CD4-positive, alpha-beta T cell (primary cell): ENCODE measurements at places on chromosomes 16 and 17. TPM values are rescaled to one million over a fixed set of nuclear protein-coding genes. Genes with fewer than 3 reads are reported as not detected.

C17orf107 gene
- 30.5 TPM for total RNA-seq

ZCCHC14 gene
- 16.4 TPM for total RNA-seq

KRT33B gene
- total RNA-seq: not detected

MYO15B gene
- total RNA-seq: 209 TPM

FBXW10 gene
- total RNA-seq: not detected

- DNase-seq: no peak
These were observed 3.4 kb downstream of the MRTFB start for GRCh38 chr16:14074544-14074943.

- no peak for DNase-seq
These were observed 170.3 kb downstream of the CHD9 start for GRCh38 chr16:53224951-53225533.

DNA sequence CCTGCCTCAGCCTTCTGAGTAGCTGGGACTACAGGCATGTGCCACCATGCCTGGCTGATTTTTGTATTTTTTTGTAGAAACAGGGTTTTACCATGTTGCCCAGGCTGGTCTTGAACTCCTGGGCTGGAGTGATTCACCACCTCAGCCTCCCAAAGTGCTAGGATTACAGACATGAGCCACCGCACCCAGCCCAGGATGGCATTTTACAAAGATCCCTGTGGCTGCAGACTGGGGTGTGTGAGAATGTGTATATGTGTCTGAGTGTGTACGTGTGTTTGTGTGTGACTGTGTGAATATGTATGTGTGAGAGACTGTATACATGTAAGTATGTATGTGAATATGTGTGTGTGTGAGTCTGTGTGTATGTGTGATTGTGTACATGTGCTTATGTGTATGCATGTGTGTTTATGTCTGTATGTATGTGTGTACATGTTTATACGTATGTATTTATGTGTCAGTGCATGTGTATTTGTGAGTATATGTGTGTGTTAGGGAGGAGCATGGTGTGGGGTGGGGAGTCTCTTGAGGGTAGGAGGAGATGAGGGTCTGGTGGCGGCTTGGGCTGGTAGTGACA, 17.0 kb downstream of the RPTOR start:
- DNase-seq: no peak

DNA sequence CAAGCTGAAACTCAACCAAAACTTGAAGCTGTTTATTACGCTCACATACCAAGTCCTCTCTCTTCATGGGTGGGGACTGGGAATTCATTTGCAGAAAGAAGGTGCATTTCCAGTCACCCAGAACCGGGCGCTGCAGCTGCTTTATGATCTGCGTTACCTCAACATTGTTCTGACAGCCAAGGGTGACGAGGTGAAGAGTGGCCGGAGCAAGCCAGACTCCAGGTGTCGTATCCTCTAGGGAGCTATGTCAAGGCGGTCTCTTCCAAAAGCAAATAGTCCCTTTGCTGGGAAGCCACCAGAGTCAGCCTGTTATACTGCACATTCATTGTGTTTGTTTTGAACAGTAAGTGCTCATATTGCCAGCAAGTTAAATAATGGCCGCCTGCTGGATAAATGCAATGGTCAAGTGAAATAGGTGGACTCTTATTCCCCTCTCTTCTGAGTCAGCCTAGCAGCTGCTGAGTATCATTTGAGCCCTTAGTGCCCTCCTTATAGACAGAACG, 12.7 kb downstream of the COG1 start:
- DNase-seq: no peak

DNA sequence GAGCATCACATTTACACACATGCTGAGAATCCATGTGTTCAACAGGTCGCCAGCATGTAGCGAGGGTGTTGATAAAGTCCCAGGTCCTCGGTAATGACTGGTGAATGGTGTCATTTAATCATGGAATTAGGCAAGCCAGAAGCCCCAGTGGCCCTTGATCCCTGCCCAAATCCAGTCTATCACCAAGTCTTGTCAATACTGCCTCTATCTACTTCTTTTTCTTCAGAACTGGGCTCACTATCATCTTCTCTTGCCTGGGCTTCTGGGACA, 31.3 kb upstream of the MED13 start:
- DNase-seq: no peak

DNA sequence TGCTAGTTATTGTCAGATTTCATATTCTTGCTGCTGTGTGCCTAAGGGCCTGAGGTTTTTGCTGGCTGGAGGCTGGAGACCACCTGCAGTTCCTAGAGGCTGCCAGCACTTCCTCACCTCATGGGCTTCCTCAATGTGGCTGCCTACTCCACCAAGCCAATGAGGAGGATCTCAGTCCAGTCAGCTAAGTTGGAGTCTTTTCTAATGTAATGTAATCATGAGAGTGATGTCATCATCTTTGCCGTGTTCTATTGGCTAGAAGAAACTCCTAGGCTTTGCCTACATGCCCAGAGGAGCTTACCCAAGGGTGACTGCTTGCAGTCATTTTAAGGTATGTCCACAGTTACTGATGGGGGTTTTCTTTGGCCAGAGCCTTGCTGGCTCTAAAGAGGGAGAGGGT, 53.0 kb downstream of the SOCS3 start:
- no peak for DNase-seq

- no peak for DNase-seq
These were observed 8.3 kb downstream of the UBALD1 start for GRCh38 chr16:4606354-4606753.

DNA sequence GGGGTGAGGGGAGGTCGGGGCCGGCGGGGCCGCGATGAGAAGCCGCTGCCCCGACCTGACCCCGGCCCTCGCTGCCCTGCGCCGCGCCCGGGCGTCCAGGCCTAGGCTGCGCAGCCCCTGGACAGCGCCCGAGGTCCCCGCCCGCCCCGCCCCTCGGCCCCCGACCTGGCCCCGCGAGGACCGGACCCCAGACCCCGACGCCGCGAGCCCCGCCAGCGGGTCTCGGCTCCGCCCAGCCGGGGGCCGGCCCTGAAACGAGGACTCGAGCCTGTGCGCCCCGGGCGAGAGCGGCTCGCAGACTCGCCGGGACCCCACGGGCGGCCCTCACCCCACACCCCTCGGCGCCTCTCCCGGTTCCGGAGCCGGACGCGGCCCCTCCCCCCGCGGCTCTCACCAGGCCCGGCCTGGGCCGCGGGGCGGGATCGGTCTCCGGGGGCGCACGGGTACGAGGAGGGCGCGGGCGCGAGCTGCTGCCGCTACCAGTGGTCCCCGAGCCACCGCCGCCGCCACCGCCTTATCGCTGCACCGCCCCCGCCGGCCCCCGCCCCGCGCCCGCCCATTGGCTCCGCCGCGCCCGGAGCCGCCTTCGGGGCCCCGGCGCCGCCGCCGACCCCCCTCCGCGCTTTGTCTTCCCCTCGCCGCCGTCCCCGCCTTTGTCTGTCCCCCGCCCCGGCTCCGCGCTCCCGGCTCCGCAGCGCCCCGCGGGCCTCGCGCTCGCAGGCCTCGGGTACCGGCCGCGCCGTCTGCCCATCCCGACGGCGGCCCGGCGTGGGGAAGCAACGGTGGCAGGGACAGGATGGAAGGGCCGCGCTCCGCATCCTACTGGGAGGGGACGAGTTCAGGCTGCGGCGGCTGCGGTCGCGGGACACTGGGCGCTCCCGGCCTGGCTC, at the start of gene LIMD2:
LIMD2 (minus strand) TSS at position 488 of the 890 bp plus-strand sequence. CDS start 827 bp downstream, outside the sequence.
- peak; percentile 88 for DNase-seq

GRCh38 chr17:38912221-38912813, 13.1 kb upstream of the LASP1NB start:
- DNase-seq: no peak

DNA sequence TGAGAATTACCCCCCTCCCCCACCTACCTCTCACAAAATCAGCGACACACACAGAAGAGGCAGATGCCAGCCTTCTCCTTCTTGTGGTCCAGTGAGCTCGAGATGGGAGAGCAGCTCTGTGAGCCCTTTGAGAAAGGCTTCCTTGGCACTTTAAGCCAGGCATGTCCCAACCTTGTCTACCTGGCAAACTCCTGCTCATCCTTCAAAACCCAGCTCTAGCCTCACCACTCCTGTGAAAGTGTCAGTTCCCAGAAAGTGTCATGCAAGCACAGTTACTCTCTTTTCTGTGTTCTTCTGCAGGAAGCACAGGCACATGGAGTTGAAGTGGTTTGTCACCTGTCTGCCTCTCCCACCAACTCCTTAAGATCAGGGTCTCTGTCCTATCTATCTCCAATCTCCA, 1.6 kb downstream of the TMEM98 start:
- no peak for DNase-seq

- no peak for DNase-seq
These were observed 12.5 kb downstream of the ABCC3 start for GRCh38 chr17:50647187-50647586.

GRCh38 chr16:88886420-88886844, 20.0 kb upstream of the PABPN1L start:
- no peak for DNase-seq

DNA sequence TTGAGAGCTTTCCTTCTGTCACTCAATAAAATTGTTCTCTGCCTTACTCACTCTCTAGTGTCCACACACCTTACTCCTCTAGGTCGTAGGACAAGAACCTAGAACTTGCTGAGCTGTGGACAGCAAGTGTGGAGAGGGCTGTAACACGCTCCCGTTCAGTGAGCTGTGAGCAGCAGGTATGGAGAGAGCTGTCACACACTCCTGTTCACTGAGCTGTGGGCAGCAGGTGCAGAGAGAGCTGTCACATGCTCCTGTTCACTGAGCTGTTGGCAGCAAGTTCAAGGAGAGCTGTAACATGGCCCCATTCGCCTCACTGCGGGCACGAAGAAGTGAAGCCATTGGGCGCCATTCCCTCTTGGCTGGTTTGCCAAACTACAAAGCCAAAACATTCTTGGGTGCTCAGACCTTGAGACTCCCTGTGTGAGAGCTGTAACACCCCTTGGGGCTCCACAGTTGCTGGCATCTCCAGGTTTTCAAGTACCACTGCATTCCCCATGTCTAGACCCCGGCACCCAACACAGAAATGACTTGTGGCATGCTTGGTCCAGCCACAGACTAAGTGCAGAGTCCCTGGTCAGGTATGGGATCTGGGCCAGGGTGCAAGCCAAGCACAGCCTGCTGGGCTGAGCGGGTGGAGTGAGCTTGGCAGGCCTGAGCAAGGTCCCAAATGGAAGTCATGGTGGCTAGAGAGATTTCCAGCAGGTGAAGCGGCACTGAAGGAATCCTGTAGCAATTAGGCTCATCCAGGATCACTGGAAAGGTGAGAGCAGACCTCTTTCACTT, 608.0 kb upstream of the CDH8 start:
- DNase-seq: no peak

DNA sequence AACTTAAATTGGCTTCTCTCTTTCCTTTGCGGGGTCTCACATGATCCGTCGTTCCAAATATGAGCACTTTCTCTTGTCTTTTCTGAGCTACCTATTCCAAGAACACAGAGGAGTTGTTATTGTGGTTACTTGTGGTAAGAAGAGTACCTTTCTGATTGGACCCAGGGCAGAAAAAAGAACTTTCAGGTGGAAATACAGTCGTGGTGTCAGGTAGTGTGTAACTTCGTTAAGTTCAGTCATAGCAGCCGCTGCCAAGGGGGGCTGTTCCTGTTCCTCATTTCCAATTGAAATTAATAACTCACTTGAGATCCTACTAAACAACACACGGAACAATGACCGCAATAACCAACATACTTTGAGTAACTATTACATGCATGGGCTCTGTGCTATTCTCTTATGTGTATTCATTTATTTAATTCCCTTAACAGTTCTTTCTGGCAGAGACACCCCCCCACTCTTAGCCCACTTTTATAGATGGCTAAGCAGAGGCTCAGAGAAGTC, 681.7 kb downstream of the MAF start:
- DNase-seq: no peak

DNA sequence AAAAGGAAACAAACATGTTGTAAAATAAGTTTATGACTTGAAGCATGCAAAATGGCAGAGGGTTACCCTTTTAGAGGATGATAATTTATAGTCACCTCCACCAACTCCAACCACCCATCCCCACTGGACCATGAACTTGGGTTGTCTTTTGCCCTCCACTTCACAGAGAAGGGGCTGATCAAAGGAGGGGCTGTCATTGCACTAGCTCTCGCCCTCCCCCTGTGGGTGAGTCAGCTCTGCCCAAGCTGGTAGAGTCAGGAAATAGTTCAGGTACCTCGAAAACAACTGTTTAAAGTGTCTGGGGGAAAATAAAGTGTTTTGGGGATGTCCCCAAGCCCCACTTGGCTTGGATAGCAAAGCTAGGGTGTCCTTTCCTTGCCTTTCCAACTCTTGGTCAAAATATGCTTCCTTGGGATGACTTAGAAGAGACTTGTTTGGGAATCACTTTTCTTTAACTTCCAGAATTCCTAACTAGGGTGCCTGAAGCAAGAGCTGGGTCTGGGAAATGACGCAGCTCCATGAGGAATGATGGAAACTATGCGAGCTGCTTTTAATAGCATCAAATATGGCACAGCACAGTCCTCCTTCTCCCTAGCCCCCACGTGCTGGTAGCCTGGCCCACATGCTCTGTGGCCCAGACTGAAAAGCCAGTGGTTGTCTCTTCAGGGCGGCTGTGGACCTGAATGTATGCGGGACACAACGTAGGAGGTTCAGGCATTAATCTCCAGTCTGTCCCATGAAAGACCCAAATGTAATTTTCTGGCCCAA, 40.7 kb downstream of the TBX4 start:
- no peak for DNase-seq

DNA sequence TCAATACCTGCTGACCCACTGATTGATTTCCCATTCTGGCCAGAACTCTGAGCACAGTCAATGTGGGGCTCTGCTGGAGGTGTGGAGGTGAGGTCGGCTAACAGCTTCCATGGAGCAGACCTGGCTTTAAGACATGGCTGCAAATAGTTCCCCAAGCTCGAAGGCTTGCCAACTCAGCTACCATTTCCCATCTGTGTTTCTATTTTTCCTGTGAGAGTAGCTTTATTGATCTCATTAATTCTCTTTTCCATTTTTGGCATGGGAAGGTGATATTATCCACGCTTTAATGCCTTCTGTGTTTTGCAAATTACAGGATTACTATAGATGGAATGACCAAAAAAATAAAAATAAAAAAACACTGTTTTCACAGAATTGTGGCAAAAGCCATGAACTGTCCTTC, 151.6 kb upstream of the XYLT1 start:
- no peak for DNase-seq

DNA sequence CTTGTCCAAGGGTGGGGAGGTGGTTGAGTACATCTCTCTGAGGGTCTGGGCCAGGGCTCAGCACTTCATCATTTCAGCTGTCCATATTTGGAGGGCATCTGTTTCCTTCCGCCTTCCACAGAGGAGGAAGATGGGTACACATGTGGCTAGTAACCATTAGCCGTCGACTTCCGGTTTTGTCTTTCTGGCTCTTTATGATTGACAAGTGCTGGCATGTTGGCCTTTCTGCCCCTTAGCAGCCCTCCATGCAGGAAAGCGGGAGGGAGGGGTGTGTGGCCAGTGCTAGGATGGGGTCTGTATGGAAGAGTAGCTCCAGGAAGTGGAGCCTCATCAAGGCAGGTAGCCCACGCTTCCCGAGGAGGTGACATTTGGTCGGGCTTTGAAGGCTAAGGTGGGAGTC, 69.6 kb downstream of the RAI1 start:
- peak; percentile 80 for DNase-seq
